Activated naive CD4-positive, alpha-beta T cell treated with anti-CD3 and anti-CD28 coated beads, Interleukin-2, amount 50 U/mL, for 16 hours (primary cell): ENCODE measurements at places on chromosomes 4 and X.

DNA sequence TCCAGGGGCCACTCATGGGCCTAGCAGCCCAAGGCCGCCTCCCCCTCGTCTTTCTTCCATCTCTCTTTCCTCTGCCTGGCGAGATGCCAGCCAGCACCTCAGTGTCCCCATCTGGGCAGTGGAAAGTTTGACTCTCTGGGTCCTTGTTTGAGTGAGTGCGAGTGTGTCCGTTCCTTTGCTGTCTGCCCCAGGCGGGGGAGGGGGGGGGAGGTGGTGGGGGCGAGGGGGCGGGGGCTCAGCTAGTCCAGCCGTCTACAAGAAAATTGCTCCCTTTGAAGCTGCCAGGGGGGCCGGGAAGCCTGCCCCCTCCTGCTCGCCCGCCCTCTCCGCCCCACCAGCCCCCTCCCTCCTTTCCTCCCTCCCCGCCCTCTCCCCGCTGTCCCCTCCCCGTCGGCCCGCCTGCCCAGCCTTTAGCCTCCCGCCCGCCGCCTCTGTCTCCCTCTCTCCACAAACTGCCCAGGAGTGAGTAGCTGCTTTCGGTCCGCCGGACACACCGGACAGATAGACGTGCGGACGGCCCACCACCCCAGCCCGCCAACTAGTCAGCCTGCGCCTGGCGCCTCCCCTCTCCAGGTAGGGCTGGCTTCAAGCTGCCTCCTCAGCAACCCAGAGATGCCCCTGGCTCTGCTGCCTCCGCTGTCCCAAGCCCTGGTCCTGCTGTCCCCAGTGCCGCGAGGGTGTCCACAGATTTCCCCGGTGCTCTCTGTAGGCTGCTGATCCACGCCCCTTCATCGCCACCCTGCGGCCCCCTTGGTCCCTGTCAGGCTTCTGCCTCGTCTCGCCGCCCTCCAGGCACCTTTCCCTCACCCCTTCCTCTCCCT lies at the start of gene BGN:
BGN (plus strand) TSS at position 440 of the 821 bp plus-strand sequence. CDS start 9,652 bp downstream, outside the sequence.
- peak; percentile 17 for DNase-seq

DNA sequence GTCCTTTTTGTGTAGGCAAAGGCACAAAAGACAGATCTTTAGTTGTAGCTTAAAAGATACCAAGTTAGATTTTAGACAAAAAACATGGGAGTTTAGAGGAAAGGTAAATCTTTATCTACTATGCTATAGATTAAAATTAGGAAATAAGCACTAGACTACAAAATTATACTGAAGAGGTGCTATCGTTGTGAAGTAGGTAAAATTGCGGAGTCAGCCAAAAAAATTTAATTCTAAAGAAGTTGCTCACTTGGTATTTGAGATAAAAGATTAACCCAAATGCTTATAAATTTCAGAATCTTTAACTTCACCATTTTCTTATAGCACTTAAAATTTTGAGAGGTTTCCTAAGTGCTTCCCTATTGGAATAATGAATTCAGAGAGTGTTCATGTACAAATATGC lies 604.1 kb downstream of the GRXCR1 start:
- DNase-seq: no peak

DNA sequence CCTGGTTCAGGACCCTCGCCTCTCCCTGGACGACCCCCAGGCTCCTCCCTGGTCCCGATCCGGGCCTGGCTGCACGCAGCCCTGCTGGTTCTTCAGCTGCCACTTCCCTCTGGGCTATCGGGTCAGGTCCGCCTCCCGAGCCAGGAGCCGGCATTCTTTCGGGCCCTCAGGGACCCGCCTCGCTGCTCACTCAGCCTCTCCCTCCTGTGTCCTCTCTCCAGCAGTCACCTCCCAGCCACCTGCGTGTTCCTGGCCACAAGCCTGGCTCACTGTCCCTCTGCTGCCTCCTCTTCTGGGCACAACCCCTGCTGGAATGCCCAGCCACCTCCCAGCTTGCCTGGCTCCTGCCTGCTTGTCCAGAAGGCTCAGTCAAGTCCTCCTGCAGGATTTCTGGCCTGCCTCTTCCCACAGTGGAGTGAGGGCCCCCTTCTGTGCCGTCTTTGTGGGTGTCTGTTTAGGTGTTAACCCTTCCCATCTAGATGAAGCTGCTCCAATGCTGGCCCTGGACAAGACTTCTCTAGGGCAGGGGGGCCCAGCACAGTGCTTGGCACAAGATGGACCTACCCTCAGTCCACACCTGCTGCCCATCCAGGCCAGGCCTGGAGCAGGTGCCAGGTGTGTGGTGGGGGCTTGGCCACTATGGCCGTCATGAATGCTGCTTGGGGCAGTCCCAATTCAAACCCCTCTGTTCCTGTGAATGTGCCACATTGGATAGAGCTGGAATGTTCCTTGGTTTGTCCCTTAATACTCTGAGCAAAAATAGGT lies 2.2 kb downstream of the WFS1 start:
- no peak for DNase-seq

DNA sequence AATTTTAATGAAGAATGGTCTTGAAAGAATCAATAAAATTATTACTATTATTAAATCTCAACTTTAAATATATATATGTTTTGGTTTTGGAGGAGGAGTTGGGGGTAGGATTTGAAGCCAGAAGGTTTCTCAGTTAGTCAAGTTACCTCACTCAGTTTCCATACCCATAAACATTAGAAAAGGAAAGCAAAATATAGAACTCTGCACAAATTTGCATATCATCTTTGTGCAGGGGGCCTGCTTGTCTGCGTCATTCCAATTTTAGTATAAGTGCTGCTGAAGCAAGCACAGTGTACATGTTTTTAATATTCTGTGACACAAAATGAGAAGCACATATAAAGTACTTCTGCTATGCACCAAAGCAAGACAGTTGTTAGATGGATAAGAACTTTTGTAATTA lies 47.5 kb upstream of the SCRG1 start:
- DNase-seq: no peak

GRCh38 chrX:129932821-129933321 lies 26.9 kb downstream of the UTP14A start:
- DNase-seq: no peak

- DNase-seq: no peak
These were observed 1.5 kb upstream of the NDNF start for GRCh38 chr4:121073672-121074381.

- no peak for DNase-seq
These were observed 2.6 kb downstream of the SAT1 start for GRCh38 chrX:23785580-23785979.
